ENCODE measurements at places on chromosomes 12 and 14.

GRCh38 chr12:49779581-49779980, 38.2 kb downstream of the TMBIM6 start:
- H3K27ac ChIP-seq, result no peak overlapping the region
- H3K36me3 ChIP-seq, result no peaks in the 10 kb centered on the region
- H3K4me1 ChIP-seq, result peaks cover under 1% of the 10 kb centered on the region

- no peak for DNase-seq
- H3K36me3 ChIP-seq, result no peaks in the 10 kb centered on the region
- H3K4me1 ChIP-seq, result peaks cover 19% of the 10 kb centered on the region
- no peaks in the 10 kb centered on the region for H3K27me3 ChIP-seq
- H3K4me3 ChIP-seq, result no peak overlapping the region
Measured at GRCh38 chr12:32777159-32777558, 21.5 kb upstream of the YARS2 start.

DNA sequence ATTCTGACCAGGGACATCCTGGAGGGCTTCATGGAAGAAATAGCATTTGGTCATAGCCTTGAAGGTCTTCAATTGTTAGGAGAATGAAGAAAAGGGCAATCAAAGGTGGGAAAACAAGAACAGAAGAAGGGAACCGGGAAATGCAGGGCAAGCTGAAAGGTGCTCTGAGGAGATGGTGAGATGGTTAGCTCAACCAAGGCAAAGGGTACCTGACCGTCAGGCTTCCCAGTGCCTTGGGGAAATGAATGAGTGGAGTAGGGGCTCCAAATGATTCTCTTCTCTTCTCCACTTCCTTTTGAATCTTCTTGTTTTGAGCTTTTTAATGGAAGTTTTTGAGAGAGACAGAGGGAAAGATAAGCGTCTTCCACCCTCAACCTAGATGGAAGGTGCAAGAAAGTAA, 155.6 kb upstream of the PWP1 start:
- no peak for DNase-seq
- H3K27me3 ChIP-seq, result no peaks in the 10 kb centered on the region
- H3K36me3 ChIP-seq, result no peaks in the 10 kb centered on the region
- no peak overlapping the region for H3K4me3 ChIP-seq

DNA sequence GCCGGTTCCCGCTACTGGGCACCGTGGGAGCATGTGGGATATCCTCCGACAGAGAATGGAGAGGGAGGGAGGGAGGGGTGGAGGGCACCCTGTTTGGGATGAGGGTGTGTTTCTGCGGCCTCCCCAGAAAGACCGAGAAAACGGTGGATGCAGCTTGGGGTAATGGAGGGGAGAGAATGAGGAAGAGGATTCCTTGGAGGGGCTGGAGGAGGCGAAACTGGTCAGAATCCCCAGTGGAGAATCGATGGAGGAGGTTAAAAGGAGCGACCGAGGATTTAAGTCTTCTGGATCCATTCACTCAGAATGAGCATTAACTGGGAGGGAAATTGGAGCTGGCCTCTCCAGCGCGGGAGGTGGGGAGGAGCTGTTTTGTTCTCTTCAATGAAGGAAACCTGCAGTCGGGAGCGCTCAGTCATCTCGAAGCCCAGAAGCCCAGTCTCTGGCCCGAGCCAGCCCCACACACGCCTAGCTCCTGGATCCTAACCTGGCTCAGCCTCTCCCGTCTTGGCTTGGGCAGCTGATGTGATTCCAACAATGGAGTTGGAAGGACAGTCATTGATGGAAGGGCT, 581 bp downstream of the ARG2 start:
- peak overlapping the region; percentile 29 for H3K27ac ChIP-seq
- DNase-seq, result peak; percentile 27
- no peaks in the 10 kb centered on the region for H3K36me3 ChIP-seq
- peaks cover 5% of the 10 kb centered on the region for H3K4me1 ChIP-seq
- H3K27me3 ChIP-seq, result peaks cover 4% of the 10 kb centered on the region
- H3K4me3 ChIP-seq, result peak overlapping the region; percentile 46

GRCh38 chr14:77271113-77271710, at the start of gene NGB:
NGB (minus strand) TSS chr14:77271206; CDS start chr14:77270937, 269 bp downstream.
- H3K27ac ChIP-seq, result no peak within 1 kb of the TSS
- peaks cover 7% of the 10 kb centered on the region for H3K4me1 ChIP-seq
- H3K27me3 ChIP-seq, result peaks cover 21% of the 10 kb centered on the region
- no peak within 1 kb of the TSS for H3K4me3 ChIP-seq

DNA sequence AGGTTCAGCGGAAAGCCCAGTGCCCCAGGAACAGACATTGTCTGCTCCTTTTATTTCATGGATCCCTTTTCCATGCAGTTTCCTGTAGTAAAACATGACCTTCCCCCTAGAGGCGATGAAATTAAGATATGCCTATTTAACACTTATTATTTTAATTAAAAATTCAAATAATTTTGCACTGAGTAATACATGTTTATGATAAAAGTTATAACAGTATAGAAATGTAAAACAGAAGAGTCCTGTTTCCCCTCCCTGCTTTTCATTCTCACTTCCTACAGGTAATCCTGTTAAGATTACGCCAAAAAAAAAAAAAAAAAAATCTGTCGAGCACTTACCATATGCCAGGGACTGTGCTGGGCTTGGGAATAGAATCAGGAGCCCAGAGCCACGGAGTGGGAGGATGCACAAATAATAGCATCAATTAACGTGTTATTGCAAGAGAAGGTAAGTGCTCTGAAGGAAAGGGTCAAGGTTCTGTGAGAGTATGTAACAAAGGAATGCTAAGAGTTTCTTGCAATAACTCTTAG, 830 bp upstream of the LPCAT3 start:
- peaks cover 7% of the 10 kb centered on the region for H3K4me1 ChIP-seq
- H3K36me3 ChIP-seq, result no peaks in the 10 kb centered on the region
- no peak for DNase-seq
- peak overlapping the region; percentile 83 for H3K4me3 ChIP-seq
- no peak overlapping the region for H3K27ac ChIP-seq

- no peak overlapping the region for H3K4me3 ChIP-seq
- no peak overlapping the region for H3K27ac ChIP-seq
- DNase-seq, result no peak
- H3K36me3 ChIP-seq, result no peaks in the 10 kb centered on the region
- H3K27me3 ChIP-seq, result no peaks in the 10 kb centered on the region
- no peaks in the 10 kb centered on the region for H3K4me1 ChIP-seq
Measured at GRCh38 chr14:85601246-85601645, 71.3 kb downstream of the FLRT2 start.
